ENCODE measurements at places on chromosomes 1 and 21.

DNA sequence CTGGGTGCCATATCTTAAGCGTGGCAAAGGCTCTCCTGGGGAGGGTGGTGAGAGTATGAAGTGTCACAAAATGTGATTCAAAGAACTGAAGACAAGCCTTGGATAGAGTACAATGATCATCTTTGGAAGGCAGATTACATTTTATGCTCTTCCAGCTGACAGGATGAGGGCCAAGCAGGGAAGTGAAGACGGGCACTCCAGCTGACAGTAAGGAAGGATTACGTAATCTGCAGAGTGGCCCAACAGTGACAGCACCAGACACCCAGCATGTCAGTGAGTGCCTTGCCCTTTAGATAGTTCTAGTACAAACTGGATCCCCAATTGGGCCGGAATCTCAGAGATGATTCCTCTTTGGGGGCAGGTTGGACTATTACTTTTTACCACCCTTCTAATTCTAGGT lies 52.7 kb downstream of the UBE2T start:
- no peak for DNase-seq

GRCh38 chr21:42580793-42581321 lies 67.2 kb downstream of the SLC37A1 start:
- DNase-seq, result no peak

GRCh38 chr1:18466676-18467075 lies 14.1 kb upstream of the KLHDC7A start:
- DNase-seq, result no peak

GRCh38 chr1:164604541-164604940 lies 45.6 kb downstream of the PBX1 start:
- peak; percentile 41 for DNase-seq

- DNase-seq, result no peak
Observed at GRCh38 chr1:89755591-89755990, 65.2 kb upstream of the LRRC8D start.

DNA sequence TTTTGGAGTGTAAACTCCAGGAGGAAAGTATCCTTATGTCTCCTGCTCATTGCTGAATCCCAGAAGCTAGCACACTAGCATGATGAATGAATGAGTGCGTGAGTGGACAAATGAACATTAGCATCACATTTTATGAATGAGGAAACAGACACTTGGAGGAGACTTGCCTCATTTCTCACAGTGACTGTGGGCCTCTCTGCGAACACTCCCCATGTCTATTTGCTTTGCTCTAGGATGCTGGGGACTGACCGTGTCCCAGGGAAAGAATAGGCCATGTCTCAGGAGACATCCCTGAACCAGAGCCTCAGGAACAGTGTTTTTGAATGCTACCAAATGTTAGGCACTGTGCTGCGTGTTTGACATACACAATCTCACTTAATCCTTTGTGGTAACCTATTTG lies 140.9 kb downstream of the OMA1 start:
- DNase-seq, result no peak

Measured in foreskin fibroblast (primary cell).